GM12891 (cell line): ENCODE measurements at places on chromosomes 11 and 22.

DNA sequence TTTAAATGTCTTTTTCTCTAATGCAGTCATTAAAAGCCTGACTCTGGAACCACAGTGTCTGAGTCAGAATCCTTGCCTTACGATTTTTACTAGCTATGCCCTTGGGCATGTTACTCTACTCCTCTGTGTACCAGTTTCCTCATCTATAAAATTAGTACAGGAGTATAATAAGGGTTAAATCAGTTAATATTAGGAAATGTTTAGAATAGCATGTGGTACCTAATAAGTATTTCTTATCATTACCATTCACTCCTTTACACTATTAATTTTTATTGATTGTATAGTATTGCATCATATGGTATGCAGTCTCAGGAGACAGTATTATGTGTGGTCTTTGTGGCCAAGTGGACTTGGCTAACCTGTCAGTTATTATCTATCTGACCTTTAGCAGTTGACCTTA is 68.2 kb downstream of the METTL15 start:
- DNase-seq, result no peak

- no peak for DNase-seq
These were observed 212.5 kb downstream of the CSNK2A3 start for GRCh38 chr11:11140510-11140909.

DNA sequence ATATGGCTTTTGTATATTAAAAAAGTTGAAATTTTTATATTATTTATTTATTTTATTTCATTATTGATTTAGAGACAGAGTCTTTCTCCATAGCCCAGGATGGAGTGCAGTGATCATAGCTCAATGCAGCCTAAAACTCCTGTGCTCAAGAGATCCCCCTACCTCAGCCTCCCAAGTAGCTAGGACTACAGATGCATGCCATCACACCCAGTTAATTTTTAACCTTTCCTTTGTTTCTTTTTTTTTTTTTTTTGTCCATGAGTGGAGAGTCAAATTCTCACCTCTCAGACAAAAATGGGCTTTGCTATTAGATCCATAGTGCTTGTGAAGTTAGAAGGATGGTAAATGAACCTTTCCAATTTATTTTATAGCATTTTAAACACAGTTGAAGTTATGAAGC is 182.5 kb downstream of the SOX6 start:
- no peak for DNase-seq

- DNase-seq, result no peak
These were observed 155.2 kb upstream of the GRK3 start for GRCh38 chr22:25409240-25409639.
